RWPE1 (cell line): ENCODE measurements at places on chromosomes 1 and 21.

GRCh38 chr1:41618066-41618825 lies 133.8 kb upstream of the EDN2 start:
- DNase-seq, result peak; percentile 27

GRCh38 chr1:109768335-109768650 lies 4.6 kb upstream of the EPS8L3 start:
- no peak for DNase-seq

DNA sequence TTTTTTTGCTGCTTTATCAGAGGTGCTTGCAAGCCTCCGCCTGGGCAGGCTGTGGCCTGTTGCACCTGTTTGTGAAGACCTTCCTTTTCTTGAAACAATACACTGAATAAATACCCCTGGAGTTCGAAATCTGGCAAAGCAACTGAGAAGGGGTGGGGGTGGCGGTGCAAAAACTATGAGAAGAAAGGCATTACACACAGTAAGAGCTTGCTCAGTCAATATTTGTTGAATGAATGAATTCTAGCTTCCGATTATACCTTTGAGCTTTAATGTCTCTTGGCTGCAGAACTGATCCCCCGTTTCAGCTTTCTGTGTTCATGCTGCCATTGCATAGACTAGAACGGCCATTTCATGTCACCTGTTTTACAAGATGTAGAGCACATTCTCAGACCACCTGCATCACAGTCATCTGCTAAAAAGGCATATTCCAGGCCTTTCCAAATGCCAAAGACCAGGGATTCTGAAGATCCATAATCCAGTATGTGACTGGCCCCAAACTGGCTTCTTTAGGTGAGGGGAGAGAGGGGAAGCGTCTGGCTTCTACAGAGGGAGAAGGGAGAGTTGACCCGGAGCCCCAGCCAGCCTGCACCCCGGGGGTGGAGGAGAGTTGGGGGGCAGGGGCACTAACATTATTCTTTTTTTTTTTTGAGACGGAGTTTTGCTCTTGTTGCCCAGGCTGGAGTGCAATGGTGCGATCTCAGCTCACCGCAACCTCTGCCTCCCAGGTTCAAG lies 111.5 kb downstream of the ETS2 start:
- no peak for DNase-seq

- DNase-seq, result no peak
Measured at GRCh38 chr1:59901770-59902388, 24.7 kb downstream of the CYP2J2 start.

GRCh38 chr1:7422081-7422480 lies 349.0 kb upstream of the VAMP3 start:
- no peak for DNase-seq

- DNase-seq, result no peak
Measured at GRCh38 chr1:162018418-162018817, 5.3 kb downstream of the OLFML2B start.

DNA sequence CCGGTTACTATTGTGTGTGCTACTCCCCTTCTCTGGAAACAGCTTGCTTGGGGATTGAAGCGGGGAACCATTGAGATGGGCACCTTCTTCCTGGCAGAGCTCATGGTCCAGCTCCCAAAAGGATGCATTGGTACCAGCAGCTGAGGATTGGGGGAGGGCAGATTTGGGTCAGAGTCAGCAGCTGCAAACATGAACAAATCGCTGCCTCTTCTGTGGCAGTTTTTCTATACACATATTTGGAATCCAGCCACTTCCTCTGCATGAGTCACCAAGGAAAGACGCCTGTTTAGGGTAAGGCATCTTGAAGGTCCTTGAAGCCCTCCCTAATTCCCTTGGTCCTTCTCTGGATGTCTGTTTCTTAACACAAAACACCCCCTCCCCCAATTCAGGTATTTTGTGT lies 104.7 kb downstream of the DAB1 start:
- peak; percentile 8 for DNase-seq

DNA sequence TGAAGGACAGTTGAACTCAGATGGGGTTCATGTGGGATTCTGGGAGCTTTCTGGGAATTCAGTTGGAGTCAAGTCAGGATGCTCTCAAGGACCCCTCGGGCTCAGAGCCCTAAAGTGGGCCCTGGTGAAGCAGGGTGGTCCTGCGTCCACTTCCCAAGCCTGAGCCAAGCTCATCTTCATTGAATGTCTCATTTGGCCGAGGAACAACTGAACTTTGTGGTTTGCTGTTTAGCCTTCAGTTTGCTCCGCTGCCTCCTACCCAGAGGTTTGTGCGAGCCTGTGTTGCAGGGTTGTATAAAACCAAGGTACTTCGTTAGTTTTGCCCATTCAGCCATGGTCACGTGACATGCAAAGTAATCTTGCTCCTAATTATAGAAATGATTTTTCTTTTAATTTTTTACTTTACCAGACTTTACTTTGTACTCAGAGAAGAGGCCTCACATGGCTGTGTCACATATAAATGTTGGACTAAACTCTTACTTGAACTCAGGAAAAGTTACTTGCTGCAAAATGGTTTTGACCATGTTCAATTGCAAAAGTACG lies 49.7 kb downstream of the B3GALT5 start:
- no peak for DNase-seq

DNA sequence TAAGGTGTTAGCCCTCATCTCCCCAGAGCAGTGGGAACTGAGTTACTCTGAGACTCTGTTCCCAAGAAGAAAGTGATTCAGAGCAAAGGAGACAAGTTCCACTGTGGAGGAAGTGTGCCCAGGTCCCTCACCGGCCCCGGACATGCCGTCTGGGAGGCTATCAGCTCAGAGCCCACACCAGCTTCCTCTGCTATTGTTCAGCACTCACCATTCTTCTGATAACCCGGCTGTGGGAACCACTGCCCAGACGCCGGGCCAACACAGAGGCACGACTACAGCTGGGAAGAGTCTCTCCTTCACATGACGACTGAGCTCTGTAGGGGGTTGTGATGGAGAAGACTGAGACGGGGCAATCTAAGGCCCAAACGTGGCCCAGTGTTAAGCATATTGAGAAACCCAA lies 34.2 kb upstream of the GJA5 start:
- DNase-seq, result no peak

DNA sequence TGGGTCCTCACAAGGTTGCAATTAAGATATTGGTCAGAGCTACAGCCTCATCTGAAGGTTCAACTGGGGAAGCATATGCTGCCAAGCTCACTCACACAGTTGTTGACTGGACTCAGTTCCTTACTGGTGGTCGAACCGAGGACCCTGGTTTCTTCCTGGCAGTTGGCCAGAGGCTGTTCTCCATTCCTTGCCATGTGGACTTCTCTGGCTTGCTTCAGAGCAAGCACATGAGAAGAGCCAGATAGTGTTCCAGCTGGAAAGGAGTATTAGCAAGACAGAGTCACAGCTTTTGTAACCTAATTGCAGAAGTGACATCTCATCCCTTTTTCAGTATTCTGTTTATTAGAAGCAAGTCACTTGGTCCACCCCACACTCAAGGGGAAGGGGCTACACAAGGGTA lies 23.6 kb downstream of the POU2F1 start:
- DNase-seq, result no peak

DNA sequence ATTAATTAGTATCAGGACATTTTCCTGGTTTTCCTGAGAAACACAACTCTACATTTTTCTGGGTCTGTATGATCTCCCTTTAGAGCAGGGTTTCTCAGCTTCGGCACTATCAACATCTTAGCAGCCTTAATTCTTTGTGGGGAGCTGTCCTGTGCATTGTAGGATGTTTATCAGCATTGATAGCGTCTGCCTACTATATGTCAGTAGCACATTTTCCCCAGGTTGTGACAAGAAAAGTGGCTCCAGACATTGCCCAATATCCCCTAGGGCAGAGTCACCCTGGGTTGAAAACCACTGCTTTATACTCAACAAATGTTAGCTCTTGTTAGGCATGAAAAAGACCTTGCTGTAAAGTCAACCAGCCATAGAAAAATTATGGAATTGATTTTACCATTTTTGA lies 195.1 kb upstream of the FMN2 start:
- no peak for DNase-seq

DNA sequence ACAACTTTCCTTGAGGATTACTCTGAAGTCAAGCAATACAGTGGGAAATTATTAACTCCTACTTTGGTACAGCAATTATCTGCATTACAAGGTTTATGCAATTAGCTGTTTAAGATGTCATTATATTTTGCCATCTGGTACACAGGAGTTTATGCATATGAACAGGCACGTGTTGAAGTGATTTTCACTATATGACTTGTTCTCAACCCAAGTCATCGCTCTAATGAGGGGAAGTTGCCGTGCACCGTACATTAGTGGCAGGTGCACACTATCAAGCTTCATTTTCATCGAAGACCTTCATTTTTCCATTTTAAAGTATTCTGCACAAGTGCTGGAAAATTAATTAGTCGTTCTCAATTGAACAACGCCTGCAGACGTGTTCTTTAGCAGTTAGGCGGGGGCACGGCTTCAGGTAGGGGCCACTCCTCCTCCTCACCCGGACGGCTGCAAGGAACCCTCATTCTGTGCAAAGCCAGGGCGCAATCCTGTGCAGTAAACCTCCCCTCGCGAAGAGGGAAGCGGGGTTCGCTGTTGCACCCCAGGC lies 39.8 kb upstream of the NFIA start:
- no peak for DNase-seq

- no peak for DNase-seq
Measured at GRCh38 chr1:221180704-221181368, 301.6 kb downstream of the HLX start.

- DNase-seq, result no peak
Measured at GRCh38 chr1:41673806-41674205, 189.3 kb upstream of the EDN2 start.

- no peak for DNase-seq
Measured at GRCh38 chr1:46401154-46401913, 7.2 kb downstream of the FAAH start.

DNA sequence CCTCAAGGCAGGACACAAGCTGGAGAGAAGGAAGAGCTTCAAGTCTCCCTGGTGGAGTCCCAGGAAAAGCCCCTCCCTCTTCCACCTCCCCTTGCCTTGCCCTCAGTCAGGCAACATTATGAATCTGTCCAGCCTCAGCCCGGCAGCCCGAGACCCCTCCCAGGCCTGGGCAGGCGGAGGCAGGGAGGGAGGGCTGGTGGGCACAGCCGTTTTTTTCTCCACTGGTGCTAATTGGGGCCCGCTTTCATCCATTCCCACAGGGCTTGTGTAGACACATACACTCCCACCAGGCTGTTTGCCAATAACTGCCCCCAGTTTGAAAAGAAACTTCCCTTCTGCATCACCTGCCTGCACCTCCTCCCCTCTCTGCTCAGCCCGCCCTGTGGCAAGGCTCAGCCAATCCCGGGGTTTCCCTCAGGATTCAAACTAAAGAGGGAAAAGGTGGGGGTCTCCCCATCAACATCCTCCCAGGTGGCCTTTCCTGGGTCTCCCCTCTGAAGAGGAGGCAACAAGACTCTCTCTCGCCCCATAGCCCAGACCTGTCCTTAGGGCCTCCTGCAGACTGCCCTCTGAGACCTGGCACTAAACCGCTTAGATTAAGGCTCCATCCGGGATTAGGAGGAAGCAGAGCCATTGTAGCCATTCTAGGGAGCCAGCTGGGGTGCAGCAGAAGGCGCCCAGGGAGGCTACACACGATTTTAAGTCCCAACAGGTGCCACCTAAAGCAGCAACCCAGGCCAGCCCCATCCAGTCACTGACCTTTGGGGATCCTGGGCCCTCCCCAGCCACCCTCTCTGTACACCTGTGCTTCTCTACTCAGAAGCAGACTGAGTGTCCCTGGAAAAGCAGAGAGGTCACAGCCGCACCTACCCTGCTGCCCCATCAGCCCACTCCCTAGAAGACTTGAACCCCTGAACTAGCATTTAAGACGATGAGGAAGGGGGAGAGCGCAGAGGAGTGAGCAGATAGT lies 3.5 kb downstream of the IGSF9 start:
- no peak for DNase-seq

- no peak for DNase-seq
Measured at GRCh38 chr1:164801246-164801731, 242.3 kb downstream of the PBX1 start.

- no peak for DNase-seq
Measured at GRCh38 chr1:240282061-240282830, 190.6 kb downstream of the FMN2 start.

- DNase-seq, result no peak
Measured at GRCh38 chr1:230196077-230196476, 129.0 kb downstream of the GALNT2 start.

DNA sequence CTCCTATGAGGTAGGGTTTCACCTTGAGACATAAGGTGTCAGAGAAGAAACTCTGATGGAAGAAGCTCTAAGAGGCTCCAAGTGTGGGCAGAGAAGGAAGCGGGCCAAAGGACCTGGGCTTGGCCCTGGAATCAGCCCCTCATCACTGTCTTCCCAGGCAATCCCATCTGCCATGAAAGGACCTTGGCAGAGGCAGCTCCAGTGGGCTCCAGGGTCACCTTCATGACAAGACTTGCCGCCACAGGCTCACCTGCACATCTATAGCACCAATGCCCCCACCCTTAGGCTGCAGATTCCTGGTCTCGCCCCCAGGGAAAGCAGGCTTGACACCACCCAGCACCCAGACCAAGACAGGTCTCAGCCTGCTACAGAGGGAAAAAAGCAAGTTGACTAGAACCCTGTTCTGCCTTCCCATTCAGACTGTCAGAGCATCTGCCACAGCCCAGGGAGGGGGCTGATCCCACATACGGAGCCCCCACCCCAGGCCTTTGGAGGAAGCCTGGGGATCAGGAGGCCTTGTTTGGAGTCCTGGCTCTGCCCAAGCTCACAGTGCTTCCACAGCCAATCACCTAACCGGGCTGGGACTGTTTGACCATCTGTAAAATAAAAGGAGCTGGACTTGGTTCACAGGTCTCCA lies 490 bp upstream of the FAM110D start:
- DNase-seq, result no peak

DNA sequence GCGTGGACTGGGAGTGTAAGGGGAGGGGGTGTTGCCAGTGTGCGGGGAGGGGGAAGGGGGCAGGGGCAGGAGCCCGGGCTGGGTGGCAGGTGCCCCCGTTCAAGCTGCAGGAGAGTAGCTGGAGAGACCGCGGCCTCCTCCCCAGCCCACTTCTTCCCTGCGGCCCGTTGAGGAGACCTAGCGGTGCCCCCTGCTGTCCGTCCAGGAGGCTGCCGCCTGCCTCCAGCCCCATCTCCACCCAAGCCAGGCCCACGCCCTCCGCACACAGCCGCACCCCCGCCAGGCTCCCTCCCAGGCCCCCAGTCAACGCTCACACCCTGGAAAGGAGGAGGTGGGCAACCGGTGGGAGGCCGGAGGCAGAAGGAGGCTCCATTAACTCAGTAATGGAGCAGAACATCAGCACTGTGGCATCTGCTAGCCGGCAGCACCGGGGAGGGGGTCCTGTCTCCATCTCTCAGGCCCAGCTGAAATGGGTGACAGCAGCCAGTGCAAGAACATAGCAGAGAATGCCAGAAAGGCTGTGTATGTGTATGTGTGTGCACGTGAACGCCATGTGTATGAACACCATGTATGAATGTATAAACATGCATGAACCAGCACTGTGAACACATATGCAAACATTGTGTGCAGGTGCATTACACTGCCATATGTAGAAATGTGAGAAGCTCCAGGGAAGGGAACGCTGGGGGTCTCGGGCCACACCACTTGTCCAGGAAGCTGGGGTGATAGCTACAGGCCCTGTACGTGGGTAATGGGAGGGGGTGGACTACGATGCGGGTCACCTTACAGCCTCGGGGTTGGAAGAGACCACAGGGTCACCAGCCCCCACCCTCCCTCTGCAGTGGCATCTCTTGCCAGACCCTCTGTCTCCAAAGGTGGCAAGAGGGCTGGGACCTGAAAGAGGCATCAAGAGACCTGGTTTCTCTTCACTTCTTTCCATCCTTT lies 84.6 kb downstream of the SYT2 start:
- peak; percentile 72 for DNase-seq
